HCEC 1CT (cell line): ENCODE measurements at places on chromosomes 16 and 17.

- DNase-seq = no peak
These were observed 15.5 kb upstream of the MMD start for GRCh38 chr17:55437159-55437605.

- DNase-seq = no peak
These were observed 2.7 kb upstream of the RBBP6 start for GRCh38 chr16:24536671-24537070.

GRCh38 chr16:74034862-74035261 is 261.8 kb upstream of the PSMD7 start:
- DNase-seq = peak; percentile 3

GRCh38 chr17:36095992-36096391 is 6.0 kb upstream of the CCL3 start:
- no peak for DNase-seq

GRCh38 chr16:11025120-11025531 is 80.8 kb downstream of the CLEC16A start:
- DNase-seq = peak; percentile 59

GRCh38 chr17:30132615-30133014 is 16.0 kb downstream of the NSRP1 start:
- no peak for DNase-seq

DNA sequence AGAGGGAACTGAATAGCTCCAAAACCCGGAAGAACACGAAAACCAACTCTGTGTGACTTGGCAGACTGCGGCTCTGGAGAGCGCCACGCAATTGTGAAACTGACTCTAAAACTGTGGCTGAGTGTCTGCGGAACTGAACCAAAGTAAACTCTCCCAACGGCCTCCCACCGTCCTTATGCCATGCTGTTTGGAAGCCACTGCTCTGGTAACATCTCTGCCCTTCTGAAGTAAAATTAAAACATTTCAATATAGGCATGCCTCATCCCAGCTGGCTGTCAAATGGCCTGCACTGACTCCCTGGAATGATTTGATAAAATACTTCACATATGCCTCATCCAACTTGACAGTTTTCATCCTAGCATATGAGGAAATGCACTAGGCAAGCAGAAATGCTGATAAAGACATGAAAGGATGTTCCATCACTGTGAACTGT is 70.2 kb downstream of the PARN start:
- no peak for DNase-seq

- no peak for DNase-seq
These were observed 13.6 kb downstream of the TMEM220 start for GRCh38 chr17:10716218-10716617.

- DNase-seq = no peak
These were observed 718 bp downstream of the SAT2 start for GRCh38 chr17:7626956-7627249.

GRCh38 chr17:61294286-61294685 is 105.4 kb upstream of the TBX2 start:
- no peak for DNase-seq

- no peak for DNase-seq
These were observed 246.6 kb upstream of the RPL38 start for GRCh38 chr17:73956595-73957465.

- no peak for DNase-seq
These were observed 101.9 kb downstream of the PCTP start for GRCh38 chr17:55852734-55853133.

DNA sequence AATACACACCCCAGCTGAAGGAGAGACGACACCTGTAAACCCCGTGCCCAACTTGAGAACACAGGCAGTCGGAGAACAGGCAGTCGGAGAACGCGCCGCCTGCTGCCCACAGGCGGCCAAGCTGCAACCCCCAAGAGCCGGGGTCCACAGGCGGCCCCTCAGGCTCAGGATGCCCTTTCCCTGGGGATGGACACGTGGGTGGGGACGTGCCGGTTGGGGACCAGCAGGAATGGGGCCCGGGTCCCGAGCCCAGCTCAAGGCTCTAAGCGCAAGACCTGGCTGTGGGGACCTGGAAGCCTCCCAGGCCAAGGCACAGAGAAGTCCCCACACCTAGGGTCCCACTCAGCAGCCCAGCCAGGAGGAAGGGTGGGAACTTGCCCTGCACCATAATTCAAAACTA is 79.5 kb upstream of the GNG13 start:
- DNase-seq = no peak

- DNase-seq = no peak
These were observed 1.3 kb downstream of the SMPD3 start for GRCh38 chr16:68446681-68447652.

- DNase-seq = peak; percentile 39
These were observed 163.9 kb downstream of the ZFHX3 start for GRCh38 chr16:72884037-72884436.

- DNase-seq = peak; percentile 23
These were observed 596 bp downstream of the UNKL start for GRCh38 chr16:1413684-1414531.

DNA sequence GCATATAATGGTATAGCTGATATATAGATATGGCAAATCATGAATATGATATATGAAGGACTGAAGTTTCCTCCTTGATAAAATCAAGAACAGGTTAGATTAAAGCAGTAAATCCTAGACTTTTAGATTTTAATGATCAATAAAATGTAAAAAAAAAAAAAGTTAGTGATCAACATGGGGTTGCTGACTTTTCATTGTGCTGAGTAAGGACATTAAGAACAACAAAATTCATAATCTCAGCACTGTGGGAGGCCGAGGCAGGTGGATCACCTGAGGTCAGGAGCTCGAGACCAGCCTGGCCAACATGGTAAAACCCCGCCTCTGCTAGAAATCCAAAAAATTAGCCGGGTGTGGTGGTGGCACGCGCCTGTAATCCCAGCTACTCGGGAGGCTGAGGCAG is 10.4 kb upstream of the CHD3 start:
- no peak for DNase-seq

GRCh38 chr16:86389566-86390328 is 120.6 kb upstream of the FOXF1 start:
- DNase-seq = no peak

DNA sequence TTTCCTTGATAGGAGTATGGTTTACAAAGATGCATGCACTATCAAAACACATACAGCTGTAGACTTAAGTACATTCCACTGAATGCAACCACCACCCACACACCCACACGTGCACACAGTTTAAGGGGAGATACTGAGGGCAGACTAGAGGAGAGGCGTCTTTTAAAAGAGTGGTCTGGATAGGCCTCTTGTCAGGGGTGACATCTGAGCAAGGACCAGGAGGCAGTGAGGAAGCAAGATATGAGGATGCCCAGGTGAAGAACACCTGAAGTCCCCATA is 12.6 kb downstream of the MPHOSPH6 start:
- no peak for DNase-seq

DNA sequence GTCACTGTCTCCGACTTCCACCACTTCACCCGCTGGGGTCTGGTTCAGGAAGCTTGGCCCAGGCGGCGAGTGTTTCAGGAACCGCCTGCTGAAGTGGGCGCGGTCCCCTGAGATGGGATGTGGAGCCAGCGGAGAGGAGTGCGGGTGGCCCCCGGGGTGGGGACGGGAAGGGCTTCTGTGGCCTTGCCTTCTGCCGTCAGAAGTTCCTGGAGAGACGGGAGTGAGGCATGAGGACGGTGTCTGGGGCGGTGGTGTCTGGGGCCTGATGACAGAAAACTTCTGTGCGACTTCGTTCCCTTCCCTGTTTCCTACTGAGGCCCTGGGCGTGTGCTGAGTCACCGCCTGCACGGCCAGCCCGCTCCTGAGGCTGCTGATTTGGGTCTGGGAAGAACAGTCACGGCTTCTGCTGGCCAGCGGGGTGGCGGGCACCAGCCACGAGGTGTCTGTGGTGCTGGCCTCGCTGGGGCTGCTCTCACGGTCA is 12.3 kb upstream of the NLRC3 start:
- DNase-seq = no peak

DNA sequence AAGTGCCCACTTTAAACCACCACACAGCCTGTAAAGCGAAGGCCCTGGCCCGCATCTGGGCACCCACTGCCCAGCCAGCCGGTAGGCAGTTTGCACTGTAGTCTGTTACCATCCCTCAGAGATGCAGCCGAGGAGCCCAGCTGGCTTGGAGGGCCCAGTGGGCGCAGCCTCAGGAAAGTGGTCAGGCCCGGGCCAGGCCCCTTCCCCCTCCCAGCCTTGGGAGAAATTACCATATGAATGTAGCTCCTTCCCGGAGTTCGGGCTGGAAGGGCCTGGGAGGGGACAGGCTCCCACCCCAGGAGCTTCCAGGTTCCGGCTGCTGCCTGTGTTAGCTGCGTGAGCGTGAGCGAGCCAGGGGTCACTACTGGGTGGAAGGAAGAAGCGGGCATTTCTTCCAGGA is 325.4 kb downstream of the SEC14L1 start:
- DNase-seq = no peak

GRCh38 chr16:47966325-47966724 is 189.5 kb downstream of the ABCC12 start:
- no peak for DNase-seq

- no peak for DNase-seq
These were observed 23.5 kb downstream of the ADCY9 start for GRCh38 chr16:4092547-4093265.

- peak; percentile 30 for DNase-seq
These were observed 256.9 kb downstream of the C16orf95 start for GRCh38 chr16:87060034-87060986.

DNA sequence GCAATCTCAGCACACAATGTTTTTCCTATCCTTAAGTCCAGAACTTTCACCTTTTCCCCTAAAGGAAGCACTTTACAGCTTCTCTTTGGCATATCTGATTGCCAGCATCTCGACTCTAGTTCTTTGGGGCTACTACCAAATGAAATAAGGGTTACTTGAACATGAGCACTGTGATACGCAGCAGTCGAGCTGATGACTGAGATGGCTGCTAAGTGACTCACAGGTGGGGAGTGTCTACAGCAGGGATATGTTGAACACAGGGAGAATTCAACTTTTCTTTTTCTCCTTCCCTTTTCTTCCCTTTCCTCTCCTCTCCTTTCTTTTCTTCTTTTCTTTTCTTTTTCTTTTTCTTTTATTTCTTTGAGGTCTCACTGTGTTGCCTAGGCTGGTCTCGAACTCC is 334.8 kb downstream of the MAF start:
- DNase-seq = no peak

- no peak for DNase-seq
These were observed 70.3 kb downstream of the DNAH9 start for GRCh38 chr17:11668618-11669017.

DNA sequence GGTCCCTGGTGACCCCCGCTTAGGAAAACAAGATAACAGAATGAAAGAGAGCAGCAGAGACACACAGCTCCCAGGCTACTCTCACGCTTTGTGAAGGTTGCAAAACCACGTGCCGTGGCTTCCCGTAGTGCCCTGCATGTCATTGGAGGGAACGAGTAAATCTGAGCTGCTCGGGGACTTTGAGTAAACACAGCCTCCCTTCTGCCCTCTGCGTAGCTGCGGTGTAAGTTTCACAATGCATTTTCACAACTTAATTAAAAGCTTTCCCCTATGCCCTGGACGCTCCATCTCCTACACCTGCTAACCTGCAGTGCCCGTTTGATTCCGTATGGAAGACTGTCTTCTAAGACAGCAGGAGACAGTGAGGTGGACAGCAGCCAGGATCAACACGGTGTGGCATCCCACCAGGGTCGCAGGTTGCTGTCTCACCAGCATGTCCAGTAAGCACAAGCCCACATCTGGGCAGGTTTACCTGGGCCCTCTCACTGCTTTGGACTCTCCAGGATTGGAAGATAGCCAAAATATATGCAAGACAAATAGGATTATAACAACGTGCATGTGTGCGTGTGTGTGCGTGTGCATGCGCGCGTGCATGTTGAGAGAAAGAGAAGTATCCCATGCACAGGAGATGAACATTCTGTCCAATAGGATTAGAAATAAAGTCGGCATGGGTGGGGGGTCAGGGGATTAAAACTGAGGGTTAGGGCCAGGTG is 116.4 kb upstream of the RCVRN start:
- DNase-seq = no peak
